Activated CD4-positive, alpha-beta memory T cell treated with anti-CD3 and anti-CD28 coated beads for 36 hours (primary cell): ENCODE measurements at places on chromosomes 7 and 10. TPM values are rescaled to one million over a fixed set of nuclear protein-coding genes. Genes with fewer than 3 reads are reported as not detected.
A peak's percentile ranks its signal among the peaks of the same experiment; 100 is the strongest.

DNA sequence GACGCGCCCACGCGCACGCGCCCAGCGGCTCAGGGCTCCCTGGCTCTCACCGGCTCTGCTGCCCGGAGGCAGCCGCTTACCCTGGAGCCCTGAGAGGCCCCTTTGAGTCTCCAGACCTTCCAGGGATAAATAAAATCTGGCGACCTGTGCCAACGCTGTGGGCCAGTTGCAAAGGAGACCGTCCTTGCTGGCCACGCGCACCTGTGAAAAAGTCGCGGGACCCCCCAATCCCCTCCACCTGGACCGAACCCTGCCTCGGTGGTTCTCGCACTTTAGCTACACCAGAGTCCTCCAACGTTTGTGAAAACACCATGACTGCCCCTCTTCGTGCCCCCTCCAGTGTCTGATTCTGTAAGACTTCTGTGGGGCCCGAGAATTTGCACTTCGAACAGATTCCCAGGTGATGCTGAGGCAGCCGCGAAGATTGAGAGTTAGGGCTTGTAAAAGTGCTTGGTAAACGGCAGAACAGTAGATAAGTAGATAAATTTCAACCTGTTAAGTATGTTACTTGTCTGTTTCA, 102.4 kb upstream of the SVIL start:
- peaks cover 7% of the 10 kb centered on the region for H3K27me3 ChIP-seq
- H3K27ac ChIP-seq = no peak overlapping the region
- peak overlapping the region; percentile 57 for H3K4me3 ChIP-seq
- peak; percentile 24 for DNase-seq
- peaks cover 21% of the 10 kb centered on the region for H3K4me1 ChIP-seq

GRCh38 chr10:13801907-13802288, 215.1 kb downstream of the PRPF18 start:
- no peaks in the 10 kb centered on the region for H3K36me3 ChIP-seq
- H3K27ac ChIP-seq = no peak overlapping the region
- H3K4me3 ChIP-seq = no peak overlapping the region
- H3K27me3 ChIP-seq = no peaks in the 10 kb centered on the region

FXYD4 gene
- not detected for total RNA-seq

SYCE1 gene
- 0.14 TPM for total RNA-seq

MORN4 gene
- 6.5 TPM for total RNA-seq

LRRC17 gene
- total RNA-seq = 0.33 TPM
